ENCODE measurements at places on chromosomes 3 and 15. TPM values are rescaled to one million over a fixed set of nuclear protein-coding genes. Genes with fewer than 3 reads are reported as not detected.

DNA sequence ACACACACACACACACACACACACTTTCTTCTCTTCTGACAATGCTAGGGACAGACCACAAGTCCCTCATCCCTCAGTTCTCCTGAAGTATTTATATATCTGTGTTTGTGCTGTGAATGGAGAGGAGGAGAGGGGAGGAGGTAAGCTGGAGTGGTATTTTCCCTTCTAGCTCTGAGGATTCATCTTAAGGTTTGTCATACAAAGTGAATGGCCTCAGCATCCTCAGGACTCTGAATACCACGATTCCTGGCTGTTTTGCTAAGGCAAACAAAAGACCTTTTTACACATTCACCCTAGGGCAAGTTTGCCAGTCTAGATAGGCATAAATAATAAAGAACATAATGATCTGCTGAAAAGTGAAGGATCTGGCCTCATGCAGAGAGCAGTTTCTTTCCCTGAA lies 65.7 kb upstream of the CHMP2B start:
- no peak for DNase-seq

- no peak for DNase-seq
Observed at GRCh38 chr3:187795207-187795960, 50.1 kb upstream of the BCL6 start.

- DNase-seq = no peak
Observed at GRCh38 chr15:87416591-87417257, 839.8 kb downstream of the NTRK3 start.

DNA sequence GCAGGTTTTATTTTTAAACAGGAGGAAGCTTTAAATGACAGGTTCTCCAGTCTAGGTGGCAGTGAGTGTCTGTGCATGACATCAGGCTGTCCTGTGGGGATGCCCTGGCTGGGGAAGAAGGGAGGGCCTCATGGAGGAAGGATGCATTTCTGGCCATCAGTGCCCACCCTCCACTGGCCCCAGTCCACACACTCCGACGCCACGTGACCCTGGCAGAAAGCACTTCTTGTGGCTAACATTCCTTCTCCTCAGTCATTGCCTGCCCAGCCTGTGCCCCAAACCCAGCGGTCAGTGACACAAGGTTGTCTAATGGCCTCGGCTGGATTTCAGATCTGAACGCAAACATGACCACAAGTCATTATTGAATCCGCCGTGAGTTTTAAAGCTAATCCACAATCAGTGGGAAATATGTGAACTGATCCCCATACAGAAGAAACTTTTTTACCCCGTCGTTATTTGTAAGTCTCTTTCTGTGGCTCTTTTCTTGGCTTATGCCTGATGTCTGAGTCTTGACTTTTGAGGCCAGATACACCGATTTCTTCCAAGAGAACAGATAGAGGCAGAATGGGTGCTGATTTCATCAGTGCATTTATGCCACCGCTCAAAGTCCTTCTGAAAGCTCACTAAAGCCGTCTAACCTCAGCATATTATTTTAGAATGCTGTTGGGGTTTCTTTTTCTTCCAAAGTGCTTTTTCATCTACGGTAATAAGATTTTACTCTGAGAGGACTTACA lies 17.3 kb upstream of the LRRK1 start:
- no peak for DNase-seq

- DNase-seq = no peak
Observed at GRCh38 chr15:69662645-69663000, 210.0 kb downstream of the RPLP1 start.

- DNase-seq = no peak
Observed at GRCh38 chr3:94317017-94317416, 254.2 kb downstream of the NSUN3 start.

DNA sequence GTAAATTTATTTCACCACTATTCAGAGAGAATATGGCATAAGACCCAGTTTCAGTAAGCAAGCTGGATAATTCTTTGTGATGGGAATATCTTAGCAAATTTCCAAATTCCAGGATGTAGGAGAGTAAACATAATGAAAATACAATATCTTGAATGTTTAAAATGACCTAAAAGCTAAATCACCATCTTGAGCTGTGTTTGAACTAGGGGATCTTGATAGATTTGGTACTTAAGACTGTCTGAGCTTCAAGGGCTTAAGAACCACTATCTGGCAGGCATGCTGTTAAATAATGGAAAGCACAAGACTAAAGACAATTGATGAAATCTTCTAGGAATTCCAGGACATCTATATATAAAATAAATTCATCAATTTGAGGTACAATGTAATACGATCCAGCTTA lies 217.7 kb downstream of the ATP8B4 start:
- no peak for DNase-seq

DNA sequence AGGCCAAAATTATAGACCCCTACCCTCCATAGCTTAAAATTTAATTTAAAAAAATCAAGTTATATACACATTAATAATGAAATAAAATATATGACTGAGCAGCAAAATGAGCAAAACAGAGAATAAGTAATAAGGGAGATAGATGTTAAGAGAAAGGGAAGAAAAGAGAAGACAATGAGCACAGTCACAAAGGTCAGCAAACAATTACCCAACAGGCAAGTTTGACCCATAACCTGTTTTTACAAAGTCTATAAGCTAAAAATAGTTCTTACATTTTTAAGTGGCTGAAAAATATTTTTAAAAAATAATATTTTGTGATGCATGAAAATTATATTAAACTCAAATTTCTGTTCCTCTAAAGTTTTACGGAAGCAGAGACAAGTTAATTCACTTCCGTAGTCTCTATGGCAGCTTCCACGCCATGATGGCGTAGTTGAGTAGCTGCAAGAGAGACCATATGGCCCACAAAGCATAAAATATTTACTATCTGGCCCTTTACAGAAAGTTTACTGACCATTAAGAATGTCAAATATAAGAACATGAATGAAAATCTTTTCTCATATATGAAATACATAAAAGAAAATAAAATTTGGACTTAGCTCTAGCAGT lies 47.5 kb downstream of the ACAP2 start:
- no peak for DNase-seq

DNA sequence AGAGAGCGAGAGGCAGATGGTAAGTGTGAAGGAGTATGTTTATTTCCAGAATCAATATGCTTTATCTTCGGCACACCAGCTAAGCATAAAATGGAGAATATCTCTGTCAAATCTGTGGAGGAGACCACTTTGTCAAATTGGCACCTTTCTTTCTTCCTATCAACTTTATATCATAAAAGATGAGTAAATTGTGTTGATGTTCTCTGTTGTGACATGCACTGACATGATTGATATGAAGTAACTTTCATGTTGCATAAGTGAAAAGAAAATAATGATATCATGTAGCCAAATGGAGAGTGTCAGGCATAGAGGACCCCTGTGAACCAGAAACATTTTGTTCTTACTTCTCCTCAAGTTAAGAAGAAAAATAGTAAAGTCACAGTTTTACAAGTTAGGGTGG lies 753.8 kb downstream of the ZNF385D start:
- DNase-seq = no peak

DNA sequence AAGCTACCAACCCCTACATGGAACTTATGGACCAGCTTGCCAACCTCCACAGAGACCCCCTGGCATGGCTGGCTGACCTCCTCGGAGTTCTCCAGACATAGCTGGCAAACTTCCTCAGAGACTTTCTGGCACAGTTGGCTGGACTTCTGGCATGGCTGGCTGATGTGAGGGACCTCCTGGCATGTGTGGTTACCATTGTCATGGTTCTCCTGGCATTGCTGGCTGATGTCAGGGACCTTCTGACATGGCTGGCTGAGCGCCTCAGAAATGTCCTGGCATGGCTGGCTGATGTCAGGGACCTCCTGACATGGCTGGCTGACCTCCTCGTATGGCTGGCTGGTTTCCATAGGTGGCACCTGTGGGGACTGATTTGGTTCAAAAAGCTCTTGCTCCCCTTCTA lies 17.5 kb downstream of the MAP1A start:
- DNase-seq = no peak

DNA sequence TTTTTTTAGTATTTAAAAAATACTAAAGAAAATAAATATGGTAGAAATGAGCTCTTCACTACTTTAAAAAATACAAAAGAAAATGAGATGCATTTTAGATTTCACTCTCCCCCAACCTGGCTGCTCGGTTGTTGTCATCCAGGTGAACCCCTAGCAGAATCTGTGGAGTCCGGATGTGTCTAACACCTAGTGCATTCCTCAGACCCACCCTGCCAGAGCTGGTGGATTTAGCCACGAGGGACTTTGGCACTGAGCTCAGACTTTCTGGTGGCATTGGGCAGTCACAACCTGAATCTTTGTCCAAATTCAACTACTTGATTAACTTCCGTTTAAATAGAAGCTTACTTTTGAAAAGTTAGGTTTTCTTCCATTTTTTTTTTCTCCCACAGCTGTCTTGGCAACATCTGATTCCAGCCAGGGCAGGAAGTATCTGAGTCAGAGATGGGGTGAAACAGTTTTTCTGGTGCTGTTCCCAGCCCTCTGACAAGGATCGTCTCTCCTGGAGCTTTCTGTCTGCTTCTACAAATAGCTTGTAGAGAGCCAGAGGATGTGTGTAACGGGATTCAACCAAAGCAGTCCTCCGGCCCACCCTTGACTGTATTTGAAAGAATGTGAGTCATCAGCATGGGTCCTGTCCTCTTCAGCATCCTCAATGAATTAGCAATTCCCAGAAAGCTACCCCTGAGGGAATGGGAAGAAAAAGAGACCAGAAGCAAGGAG lies 301.8 kb upstream of the MCTP2 start:
- no peak for DNase-seq

DNA sequence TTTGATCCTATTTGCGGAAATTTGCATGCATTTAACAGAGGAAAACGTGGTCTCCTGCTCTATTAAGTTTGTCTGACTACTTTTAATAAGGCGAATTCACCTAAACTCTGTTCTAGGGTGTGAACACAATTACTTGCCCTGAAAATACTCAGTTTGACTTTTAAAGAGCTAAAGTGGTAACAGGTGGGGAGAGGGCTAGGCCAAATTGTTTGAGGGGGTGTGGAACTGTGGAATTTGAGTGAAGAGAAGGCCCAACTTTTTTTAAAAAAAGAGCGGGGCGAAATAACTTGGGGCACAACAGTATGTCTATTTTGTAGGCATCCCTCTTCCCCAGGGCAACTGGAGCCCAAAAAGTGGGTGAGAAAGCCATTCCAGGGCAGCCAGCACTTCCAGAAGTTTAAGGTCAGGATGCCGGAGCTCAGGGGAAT lies 580 bp upstream of the FXR1 start:
- DNase-seq = no peak

GRCh38 chr15:96746665-96747064 lies 416.2 kb downstream of the NR2F2 start:
- no peak for DNase-seq

- DNase-seq = no peak
Observed at GRCh38 chr3:187369089-187369447, 883 bp downstream of the RTP4 start.

- no peak for DNase-seq
Observed at GRCh38 chr3:160566499-160566898, 1.1 kb upstream of the KPNA4 start.

- no peak for DNase-seq
Observed at GRCh38 chr3:144843099-144843498, 871.5 kb downstream of the DIPK2A start.

- no peak for DNase-seq
Observed at GRCh38 chr3:50487181-50487580, 16.3 kb downstream of the CACNA2D2 start.

- no peak for DNase-seq
Observed at GRCh38 chr15:45715528-45715927, 80.7 kb downstream of the SQOR start.

GRCh38 chr3:30620402-30621360 lies 14.3 kb downstream of the TGFBR2 start:
- no peak for DNase-seq

DNA sequence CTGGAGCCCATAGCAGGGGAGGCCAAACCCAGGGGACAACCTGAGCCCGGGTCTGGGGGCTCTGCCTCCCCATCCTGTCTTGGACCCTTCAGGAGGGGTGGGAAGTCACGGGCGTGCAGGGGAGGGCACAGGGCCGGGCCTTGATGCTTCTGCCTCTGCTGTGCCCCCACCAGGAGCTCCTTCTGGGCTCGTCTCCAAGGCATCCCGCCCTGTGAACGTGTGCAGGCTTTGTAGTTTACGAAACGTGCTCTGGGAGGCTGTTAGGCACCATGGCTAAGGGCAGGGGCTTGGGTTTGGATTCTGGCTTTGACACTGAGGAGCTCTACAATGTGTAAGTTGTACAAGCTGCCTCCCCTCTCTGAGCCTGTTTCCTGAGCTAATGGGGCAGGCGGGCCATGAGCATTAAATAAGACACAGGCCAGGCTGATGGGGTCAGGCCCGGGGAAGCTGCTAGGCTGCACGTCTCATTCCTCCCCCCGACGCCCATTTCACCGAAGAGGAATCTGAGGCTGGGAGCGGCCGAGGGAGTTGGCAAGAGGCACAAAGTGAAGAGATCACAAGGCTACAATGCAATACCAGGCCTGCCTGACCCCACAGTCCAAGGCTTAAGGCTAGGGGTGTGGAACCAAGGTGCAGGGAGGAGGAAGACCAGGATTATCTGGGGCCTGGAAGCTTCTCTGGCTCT lies 19.6 kb downstream of the PLXND1 start:
- DNase-seq = no peak

DNA sequence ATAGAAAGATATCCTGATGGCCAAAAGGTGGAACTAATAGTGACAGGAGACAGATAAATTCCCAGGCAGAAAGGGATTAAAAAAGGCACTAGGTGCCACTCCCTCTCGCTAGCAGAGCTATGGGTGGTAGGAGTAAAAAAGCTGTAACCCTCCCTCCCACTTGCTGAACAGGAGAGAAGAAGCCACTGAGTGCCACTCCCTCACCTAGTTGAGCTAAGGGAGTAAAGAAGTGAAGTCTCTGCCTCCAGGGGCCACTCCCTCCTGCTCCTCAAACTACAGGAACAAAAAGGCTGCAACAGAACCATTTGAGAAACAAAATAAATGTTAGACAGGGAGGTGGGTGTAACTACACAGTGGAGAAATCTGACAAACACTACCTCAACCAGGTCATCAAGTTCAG lies 276.2 kb upstream of the EPHA6 start:
- no peak for DNase-seq

DNA sequence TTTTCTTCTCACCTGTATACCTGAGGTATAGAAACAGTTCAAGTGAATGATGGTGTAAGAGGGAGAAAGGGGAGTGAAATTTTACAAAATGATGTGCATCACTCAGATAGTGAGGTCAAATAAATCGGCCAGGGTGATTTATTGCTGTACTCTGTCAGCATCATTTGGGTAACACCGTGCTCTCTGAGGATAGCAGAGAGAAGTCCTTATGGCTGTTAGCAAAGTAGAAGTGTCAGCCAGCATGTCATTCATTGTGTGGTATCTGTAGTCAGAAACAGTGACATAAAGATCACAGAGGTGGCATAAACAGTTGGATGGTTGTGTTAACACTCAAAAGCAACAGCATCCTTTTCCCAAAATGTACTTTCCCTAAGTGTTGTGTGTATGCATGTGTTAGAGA lies 53.4 kb downstream of the PSMD6 start:
- no peak for DNase-seq

Gene OIP5
- not detected for total RNA-seq

Gene CDHR4
- total RNA-seq = not detected

Gene TIMP4
- total RNA-seq = 35.1 TPM

Gene IL20RB
- total RNA-seq = 67.3 TPM

Gene TM4SF18
- 10.1 TPM for total RNA-seq

Gene AGTR1
- 12.0 TPM for total RNA-seq

Data from vagina (tissue), 2 donors.